ENCODE measurements at places on chromosomes 3 and 15.

- no peak for DNase-seq
Observed at GRCh38 chr3:102511639-102512038, 76.8 kb downstream of the ZPLD1 start.

- DNase-seq, result no peak
Observed at GRCh38 chr15:53762916-53763315, 3.5 kb upstream of the WDR72 start.

DNA sequence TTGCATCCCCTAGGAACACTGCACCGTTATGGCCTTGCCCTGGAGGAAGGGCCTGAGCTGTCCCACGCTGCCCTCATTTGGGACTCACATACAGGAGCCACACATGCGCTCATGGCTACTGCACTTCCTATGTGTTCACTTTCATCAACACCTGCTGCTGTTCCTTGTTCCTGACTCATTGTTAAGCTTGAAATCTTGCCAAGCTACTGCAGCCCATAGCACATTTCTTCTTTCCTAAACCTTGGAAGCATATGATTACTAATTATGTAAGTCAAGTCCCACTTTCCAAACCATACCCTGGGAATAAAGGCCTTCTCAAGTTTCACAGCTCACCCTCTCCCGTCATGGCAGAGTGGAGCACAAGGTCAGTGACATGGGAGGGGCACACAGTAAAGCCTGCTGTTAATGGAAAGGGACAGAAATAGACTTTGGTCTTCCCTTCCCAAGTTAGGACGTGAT, 307.9 kb downstream of the CLSTN2 start:
- DNase-seq, result no peak

DNA sequence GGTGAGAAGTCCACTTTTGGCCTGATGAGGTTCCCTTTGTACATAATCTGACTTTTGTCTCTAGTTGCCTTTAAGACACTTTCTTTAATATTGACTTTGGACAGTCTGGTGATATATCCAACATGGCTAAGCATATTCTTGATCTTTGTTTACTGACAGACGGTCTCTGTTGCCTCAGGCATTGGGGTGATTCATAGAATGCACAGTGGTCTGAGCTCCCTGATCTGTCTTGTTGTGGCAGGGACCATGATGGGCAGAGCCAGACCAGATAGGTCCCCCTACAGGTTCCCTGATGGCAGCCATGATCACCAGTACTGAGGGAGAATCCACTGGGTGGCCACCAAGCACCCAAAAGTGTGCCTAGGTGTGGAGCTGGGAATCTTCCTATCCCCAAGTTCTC, 678.1 kb downstream of the MCTP2 start:
- DNase-seq, result no peak

GRCh38 chr15:51758645-51759044, 7.2 kb downstream of the TMOD2 start:
- DNase-seq, result no peak

All from PC-3 (cell line).